GM23248 (cell line): ENCODE measurements at places on chromosomes 6 and 20. TPM values are rescaled to one million over a fixed set of nuclear protein-coding genes. Genes with fewer than 3 reads are reported as not detected.

DNA sequence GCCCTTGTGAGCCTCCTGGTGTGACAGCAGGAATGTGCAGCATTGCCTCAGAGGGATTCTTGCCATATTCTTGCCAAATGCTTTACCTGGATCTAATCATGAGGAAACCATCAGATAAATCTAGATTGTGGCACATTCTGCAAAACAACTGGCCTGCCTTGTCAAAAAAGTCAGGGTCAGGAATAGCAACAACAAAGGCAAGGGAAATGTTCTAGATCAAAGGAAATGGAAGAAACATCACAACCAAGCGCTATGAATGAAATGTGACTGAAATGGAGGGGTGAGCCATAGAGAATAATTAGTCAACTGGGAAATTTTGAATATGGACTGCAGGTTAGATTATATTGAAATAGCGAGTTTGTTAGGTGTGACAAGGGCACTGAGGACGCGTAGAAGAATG, 262.6 kb upstream of the CDYL start:
- DNase-seq = no peak

DNA sequence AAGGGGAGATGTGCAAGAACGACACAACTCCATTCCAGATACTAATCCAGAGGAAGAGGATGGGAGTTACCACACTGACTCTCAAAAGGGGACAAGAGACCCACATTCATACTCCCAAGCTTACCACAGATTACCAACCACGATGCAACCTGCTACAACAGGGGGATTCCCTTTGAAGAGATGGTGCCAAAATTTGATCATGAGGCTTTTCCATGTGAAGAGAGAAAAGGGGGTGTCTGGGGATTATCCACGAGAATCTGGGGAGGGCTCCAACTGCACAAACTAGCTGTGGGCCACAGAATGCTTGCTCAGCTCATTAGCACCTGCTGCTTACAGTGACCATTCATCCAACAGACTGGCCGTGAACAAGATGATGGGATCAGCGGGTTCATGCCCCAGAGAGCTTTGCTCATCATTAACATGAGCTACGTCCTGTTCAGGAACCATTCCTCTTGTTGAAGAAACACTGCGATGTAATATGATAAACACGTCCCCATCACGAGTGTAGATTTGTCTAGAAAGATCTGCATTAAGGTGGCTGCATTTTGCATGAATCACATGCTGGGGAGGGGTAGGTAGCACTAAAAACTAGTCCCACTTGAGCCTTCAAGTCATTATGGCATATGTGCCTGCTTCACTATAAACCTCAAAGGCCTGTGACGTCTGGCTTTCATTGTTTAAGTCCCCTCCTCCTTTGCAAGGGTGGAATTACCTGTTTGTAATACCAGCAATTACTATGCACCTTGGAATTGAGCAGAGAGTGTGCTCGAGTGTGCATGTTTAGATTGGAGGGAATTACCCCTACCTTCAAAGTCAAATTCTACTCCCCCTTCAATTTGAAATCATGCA, 4.0 kb downstream of the PLAGL2 start:
- DNase-seq = no peak

DNA sequence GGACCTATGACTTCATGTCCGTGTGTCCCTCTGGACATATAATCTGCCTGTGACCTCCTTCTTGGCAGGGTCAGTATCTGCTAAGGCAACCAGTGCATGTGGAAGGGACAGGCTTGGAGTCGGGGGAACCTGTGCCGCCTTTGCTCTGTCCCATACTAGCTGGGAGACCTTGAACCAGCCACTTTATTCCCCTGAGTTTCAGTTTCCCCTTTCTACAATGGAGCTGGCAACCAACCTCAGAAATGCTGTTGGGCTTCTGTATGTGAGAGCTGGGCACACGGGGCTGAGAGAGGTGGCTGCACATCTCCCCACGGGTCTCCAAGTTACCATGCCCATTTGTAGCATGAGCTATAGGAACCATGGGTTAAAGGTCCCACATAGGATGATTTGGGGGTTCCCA, 53.8 kb downstream of the CD40 start:
- DNase-seq = no peak

The ENPP1 gene
- polyA plus RNA-seq = 34.2 and 36.3 TPM in 2 replicates

GRCh38 chr6:255041-255750, 37.1 kb upstream of the DUSP22 start:
- DNase-seq = no peak

DNA sequence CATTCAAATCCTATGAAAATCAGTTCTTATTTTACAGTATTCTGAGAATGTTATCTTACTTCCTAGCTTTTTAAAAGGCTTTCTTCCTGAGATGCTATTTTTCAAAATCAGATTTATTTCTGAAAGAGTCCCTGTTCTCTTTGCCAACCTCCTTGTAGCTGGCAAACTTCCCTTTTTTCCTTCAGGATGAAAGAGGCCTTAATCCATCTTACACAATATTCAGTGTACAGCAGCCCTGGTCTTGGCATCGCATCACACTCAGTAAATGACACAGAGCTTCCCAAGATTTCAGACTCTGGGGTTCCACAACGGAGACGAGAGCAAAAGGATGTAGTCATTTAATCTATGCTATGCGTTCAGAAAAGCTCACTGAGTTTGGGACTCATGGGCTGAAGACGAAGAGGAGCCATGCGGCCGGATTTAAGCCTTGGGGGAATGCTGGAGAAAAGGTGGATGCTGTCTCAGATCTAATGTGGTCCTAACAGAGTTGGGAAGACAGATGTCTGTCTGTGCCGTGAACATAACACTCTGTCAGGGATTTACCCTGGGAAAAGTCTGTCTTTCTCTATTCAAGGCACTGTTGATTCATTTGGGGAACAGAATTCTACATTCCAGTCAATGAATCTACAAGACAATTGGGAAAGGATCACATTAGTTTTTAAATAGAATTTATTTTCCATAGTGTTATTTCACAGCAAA, 616.4 kb upstream of the AGPAT4 start:
- DNase-seq = no peak

The SIRPB1 gene
- not detected in 2 replicates for polyA plus RNA-seq

The GRM1 gene
- polyA plus RNA-seq = not detected in 2 replicates
